Activated CD4-positive, alpha-beta T cell treated with anti-CD3 and anti-CD28 coated beads for 1 hour (primary cell): ENCODE measurements at places on chromosomes 3 and 15.

GRCh38 chr15:45631776-45632175 is 3.1 kb upstream of the SQOR start:
- no peak for DNase-seq

GRCh38 chr3:164897342-164897741 is 181.0 kb downstream of the SI start:
- no peak for DNase-seq

DNA sequence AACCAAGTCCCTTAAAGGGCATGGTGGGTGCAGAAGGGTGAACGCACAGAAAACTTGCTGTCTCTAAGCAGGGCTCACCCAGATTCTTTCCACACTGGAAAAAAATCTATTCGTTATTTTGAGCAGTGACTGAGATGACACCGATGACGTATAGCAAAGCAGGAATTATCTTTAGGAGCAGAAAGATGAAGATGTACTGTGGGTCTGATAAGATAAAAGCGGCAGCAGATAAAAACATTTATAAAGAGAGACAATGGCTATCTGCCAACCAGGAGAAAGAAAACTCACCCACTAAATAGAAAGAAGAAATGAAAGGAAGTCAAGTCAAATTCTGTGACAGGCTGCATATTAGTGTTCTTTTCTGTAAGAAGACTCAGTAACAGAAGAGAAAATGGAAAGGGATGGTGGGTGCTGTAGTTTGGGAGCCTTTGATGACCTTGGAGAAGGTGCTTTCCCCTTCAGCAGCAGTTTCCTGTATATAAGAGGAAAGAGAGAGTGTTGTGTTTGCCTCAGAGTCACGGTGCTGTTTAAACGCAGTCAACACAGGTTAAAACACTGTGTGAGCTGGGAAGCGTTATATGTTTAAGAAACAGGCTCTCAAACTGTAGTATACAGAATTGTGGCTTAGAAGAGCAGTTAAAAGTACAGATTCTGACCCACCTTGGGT is 111.6 kb downstream of the AQP9 start:
- no peak for DNase-seq

DNA sequence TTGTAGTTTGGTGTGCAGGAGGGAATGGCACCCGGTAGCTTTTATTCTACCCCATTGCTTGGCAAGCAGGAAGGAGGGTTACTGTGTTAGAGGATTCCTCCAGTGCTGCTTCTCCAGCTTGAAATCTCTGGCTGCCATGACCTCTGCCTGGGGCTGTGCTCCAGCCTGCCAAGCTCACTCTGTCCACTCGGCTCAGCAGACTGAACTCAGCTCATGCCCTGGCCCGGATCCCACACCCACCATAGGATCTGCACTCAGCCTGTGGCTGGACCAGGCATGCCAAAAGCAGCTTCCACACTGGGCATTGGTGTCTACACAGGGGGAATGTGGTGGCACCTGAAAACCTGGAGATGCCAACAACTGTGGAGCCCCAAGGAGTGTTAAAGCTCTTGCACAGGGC is 26.3 kb downstream of the CLDN16 start:
- DNase-seq = no peak

GRCh38 chr3:151015181-151015580 is 42.7 kb upstream of the CLRN1 start:
- DNase-seq = no peak

- no peak for DNase-seq
These were observed 136.7 kb upstream of the DAZL start for GRCh38 chr3:16741890-16742289.

- DNase-seq = no peak
These were observed 37.0 kb downstream of the ROPN1B start for GRCh38 chr3:126005951-126006350.

GRCh38 chr3:119626196-119626595 is 28.5 kb downstream of the PLA1A start:
- no peak for DNase-seq

DNA sequence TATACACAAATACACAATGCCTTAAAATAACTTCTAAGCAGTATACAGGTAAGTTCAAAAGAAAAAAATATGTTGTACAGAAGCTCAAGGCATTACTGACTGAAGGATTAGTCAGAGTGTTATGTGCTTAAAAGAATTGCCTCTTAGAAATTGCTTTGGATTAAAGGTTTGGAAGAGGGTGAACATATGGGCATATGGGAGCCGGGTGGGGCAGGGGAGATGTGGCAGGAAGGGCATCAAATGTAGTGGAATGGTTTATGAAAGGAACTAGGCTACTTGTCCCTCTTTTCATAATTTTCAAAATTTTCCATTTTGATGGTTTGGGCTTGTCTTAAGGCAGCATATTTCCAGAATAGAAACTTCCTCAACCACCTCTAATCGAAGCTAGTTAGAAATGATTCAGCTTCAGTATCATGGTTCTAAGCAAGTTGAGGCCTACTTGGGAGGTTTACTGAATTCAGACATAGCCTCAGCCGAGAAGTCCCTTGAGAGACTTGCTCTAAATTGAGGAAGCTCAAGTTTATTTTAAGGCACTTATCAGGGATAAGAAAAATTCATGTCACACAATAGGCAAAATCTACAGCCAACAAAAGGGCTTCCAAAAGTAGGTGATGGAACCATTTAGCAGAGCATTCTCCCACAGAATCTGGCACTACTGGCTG is 10.1 kb upstream of the GOLGB1 start:
- no peak for DNase-seq

DNA sequence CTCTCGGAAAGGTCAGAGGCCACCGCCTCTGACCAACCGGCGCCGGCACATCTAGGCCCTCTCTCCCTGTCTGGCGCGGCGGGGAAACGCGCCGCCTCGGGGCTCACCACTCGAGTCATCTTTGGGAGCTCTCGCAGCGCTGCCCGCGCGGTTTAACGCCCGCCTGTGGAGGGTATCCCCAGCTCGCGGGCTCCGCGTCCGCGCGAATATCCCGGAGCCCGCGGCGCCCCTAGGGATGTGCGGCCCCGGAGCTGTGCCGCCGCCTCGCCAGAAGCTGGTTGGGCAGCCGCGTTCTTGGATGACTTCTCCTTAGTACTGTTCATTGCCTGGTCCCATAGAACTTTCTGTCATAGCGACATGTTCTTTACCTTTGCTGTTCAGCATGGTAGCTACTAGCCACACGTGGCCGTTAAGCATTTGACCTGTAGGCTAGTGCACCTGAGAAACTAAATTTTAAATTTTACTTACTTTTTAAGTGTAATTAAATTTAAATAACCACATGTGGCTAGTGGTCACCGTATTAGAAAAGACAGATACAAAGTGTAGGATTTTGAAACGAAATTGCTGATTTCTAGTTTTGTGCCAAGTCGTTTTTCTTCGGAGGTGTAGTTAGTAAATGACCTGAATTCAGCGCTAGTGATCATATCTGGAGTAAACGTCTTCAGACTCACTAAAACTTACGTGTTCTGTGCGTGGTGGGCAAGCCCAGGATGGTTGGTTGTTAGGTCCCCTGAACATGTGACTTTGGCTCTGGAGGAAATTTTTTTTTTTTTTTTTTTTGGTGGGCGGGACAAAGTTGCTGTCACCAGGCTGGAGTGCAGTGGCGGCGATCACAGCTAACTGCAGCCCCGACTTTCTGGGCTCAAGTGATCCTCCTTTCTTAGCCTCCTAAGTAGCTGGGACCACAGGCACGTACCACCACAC is 835 bp downstream of the ARIH2 start:
- peak; percentile 16 for DNase-seq

- no peak for DNase-seq
These were observed 133.4 kb downstream of the CHST2 start for GRCh38 chr3:143252931-143253330.

GRCh38 chr3:138944929-138945708 is 1.8 kb downstream of the FOXL2 start:
- no peak for DNase-seq

GRCh38 chr3:12686096-12686495 is 22.2 kb upstream of the RAF1 start:
- DNase-seq = no peak

- no peak for DNase-seq
These were observed 40.2 kb upstream of the PYGO1 start for GRCh38 chr15:55628369-55628730.

DNA sequence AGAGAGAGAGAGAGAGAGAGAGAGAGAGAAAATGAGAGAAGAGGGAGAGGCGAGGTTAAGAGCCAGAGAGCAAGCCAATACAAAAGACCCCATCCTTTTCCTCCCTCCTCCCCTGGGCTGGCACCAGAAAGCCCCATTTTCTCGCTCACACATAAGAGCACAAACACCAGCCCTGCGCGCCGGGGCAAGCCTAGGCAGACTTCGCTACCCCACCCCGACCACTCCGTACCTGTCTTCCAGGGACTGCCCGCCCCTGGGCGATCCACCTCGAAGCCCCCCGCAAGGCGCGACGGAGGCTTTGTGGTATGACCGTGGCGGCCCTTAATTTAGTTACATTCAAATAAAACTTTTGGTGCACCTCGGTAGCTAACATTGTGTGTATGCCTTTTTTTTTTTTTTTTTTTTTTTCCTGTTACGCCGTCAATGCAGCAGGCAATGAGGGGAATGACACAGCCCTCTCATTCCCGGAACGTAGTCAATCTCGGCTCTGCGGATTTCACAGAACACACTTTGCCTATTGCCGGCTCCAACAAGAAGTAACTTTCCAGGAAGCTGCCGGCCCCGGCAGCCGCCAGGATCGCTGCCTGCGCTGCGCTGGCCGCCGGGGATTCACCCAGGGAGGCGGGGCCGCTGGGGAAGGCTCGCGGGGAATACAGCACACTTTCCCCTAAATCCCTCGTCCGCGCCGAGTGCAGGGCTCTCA is 7.7 kb downstream of the BCL6 start:
- DNase-seq = no peak

GRCh38 chr3:43425829-43426228 is 139.5 kb downstream of the SNRK start:
- no peak for DNase-seq

- no peak for DNase-seq
These were observed 1121.2 kb downstream of the NSUN3 start for GRCh38 chr3:95184038-95184437.

DNA sequence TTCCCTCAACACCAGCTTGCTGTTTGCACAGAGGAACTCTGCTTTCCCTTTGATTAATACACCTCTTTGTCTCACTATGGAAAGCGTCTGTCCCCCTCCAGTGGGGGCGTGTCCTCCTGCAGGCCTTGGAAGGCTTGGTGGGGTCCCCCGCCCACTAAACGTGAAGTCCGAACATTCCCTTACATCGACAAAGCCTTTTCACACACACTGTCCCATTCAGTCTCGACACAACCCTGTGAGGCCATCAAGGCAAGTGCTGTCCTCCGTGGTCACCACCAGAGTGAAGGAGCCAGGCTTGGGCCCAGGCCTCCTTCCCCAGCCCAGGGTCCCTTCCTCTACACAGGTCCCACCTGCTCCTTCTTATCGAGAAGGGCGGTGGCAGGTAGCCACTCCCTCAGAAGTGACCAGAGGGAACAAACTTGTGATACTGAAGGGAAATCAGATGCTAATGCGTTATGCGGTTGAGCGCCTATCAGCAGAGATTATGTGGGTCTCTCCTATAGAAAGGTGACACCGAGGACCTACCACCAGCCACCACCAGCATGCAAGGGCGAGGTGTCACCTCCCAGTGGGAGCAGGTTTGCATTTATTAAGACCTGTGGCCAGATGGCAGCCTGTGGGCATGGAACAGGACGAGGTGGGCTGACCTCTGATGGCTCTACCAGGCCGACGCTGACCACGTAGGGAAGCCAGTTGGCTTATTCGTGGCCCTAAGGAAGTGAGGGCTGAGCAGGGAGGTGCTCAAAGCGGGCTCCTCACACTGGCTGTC is 6.6 kb downstream of the NRROS start:
- DNase-seq = no peak

DNA sequence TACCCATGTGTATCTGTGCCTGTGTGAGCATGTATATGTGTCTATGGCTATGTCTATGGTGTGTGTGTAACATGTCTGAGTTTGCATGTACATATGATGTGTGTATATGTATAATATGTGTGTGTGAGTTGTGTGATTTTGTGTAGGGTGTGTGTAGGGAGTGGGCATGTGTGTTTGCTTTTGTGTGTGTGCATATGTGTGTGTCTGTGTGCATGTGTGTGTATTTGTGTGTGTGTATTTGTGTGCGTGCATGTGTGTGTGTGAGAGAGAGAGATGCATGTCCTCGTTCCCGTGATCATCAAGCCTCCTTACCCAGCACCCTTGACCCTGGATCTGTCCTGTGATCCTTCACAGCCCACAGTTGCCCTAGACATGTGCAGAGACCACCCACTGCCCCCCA is 79.5 kb downstream of the LINGO1 start:
- DNase-seq = no peak

DNA sequence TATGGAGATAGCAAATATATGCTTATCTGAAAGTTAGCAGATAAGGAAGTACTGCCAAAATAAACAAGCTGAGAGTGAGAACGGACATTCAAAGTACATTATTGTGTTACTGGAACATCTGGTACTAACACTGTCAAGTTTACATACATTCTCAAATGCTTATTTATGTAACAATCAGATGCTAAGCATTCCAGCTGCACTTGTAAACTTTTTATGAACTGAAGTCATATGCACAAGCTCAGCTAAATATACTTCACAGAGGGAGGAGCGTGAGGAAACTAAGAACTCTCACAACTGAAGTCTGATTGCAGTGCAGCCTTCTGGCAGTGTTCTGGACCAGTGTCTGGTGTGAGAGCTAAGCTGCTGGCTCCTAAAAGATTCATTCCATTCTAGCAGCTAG is 223.7 kb upstream of the NANOGP8 start:
- DNase-seq = no peak

- no peak for DNase-seq
These were observed 650.8 kb upstream of the ADAMTS9 start for GRCh38 chr3:65338571-65338970.

DNA sequence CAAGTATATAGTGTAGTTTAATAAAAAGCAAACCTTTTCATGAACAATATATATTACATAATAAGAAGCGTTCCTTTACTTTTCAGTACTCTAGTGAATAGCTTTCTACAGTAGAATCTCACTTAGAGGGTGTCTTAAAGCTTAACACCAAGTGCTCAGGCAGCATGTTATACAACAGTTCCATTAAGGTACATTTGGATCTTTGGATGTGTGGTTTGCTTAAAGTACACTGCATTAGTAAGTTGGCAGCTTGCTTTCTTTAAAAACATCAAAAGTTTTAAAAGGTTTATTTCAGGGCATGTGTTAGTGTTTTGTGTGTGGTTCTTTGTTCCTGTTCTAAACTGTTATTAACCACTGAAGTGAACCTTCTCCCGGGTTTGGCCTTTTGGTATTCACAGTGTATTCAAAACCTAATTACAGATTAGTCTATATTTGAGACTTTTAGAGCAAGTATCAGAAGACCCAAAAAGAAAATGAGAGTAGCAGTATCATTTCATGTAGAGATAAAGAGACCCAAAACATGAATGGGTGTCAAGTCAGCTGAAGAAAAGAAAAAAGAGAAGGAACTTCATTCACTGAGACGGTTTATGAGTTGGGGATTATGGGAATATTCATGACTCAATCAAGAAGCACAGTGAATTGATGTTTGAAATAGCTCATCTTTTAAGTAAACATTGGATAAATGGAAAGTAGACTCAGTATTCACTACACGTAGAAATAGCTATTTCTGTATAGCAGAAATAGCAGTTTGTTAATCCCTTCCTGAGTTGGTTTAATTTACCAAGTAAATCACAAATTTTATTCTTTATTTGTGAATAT is 93.9 kb downstream of the OPA1 start:
- DNase-seq = no peak

GRCh38 chr3:86958534-86958933 is 32.4 kb downstream of the VGLL3 start:
- no peak for DNase-seq
